ENCODE measurements at places on chromosomes 3 and 15. TPM values are rescaled to one million over a fixed set of nuclear protein-coding genes. Genes with fewer than 3 reads are reported as not detected.

DNA sequence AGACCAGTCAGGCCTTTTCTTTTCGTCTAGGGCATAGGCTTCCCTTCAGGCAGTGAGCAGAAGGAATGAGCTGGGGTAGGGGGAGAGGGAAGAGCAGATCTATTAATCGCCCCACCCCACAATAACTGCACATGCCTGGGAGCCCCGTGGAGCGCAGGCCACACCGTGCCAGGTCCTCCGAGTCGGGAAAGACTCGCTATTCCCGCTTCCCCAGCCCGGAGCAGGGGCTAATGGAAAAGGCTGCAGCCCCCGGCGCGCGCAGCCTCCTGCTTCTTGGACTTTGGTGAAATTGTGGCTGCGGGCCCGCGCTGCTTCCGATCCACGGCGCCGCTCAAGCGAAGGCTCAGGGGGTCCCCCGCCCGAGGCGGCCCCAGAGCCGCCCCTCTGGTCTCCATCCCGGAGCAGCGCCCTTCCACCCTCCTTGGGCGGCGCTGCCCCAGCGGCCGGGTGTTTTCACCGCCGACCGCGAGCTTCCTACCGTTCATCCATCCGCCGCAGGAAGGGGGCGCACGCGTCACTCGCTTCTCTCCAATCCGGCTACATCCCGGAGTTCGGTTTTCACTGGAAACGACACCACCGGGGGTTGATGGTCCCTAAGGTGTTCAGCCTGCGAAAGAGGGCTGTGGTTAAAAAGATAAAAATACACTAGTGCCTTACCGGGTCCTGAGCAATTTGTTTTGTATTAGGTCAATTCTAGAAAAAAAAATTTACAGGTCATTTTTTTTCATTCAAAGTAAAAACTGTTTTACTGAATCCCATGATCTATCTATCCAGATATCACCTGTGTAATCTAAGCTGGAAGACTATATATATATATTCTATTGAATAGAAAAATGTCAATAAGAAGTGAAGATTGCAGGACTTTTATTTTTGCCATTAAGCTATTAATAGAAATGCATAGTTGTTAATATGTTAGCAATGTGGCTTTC is 4.4 kb upstream of the SYNM start:
- peak; percentile 77 for DNase-seq

DNA sequence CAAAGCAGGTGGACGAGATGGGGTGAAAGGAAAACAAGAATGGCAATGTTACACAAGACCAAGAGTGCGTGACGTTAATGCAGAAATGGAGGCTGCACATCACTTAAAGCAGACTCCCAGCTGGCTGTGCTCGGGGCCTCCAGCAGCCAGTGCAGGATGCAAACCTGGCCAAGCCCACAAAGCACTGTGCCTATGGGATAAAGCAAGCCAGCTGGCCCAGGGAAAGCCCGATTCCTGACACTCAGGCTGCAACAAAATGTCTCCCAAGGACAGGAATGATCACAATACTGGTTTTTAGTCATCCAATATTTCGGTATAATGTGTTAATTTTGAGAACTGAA is 86.2 kb downstream of the SEC22A start:
- no peak for DNase-seq

DNA sequence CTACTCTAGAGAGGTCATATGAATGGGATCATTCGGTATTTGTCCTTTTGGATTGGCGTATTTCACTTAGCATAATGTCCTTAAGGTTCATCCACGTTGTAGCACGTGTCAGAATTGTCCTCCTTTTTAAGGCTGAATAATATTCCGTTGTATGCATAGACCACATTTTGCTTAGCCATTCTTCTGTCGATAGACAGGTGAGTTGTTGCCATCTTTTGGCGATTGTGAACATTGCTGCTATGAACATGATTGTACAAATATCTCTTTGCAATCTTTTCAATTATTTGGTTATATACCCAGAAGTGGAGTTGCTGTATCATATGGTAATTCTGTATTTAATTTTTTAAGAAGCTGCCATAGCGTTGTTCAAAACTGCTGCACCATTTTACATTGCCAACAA is 52.4 kb upstream of the GOLGA8J start:
- no peak for DNase-seq

TMC3 gene
- total RNA-seq, result not detected

DNA sequence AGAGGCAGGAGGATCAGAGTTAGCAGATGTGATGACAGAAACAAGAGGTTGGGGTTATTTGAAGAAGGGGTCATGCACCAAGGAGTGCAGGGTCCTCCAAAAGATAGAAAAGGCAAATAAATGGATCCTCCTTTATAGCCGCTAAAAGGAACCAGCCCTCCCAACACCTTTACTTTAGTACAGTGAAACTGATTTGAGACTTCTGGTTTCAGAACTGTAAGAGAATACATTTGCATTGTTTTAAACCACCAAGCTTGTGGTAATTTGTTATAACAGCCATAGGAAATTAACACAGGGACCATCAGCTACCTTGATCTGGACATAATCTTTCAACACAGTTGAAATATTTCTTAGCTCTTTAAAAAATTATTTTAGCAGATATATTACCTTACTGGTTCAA is 166.6 kb downstream of the TIGIT start:
- DNase-seq, result no peak

AGTR1 gene
- total RNA-seq, result 12.7 TPM

LRTM1 gene
- total RNA-seq, result not detected

GRCh38 chr3:46098319-46098761 is 71.1 kb upstream of the XCR1 start:
- peak; percentile 45 for DNase-seq

DNA sequence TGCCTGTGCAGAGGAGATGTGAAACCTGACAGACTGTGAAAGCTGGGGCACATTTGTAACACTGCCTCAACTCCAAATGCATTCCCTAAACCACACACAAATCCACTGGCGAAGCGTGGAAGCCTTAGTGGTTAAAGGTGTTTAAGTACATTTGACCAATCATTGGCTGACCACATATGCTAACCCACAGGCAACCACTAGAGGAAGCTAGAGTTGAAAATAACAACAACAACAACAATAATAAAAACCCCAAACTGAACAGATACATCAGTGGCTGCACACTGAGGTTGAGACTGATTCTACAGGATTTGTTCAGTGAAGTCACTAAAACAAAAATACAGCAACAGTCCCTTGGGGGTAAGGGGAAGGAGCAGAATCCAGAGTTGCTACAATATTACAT is 129.7 kb downstream of the TJP1 start:
- no peak for DNase-seq

GRCh38 chr3:106036696-106037095 is 167.9 kb upstream of the CBLB start:
- no peak for DNase-seq

DNA sequence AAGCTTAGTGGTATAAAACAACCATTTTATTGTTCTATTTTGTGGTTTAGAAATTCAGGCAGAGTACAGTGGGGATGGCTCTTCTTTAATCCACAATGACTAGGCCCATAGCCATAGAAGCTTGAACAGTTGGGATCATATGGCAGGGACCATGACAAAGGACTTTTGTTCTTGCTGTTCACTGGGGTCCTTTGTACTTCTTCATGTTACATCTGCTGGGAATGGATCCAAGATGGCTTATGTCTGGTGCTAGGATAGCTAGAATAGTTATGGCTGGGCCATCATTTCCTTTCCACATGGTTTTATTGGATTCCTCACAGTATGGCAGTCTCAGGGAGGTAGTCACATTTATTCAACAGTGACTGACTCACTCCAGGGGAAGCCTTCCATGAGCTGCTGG is 427.9 kb upstream of the AGTR1 start:
- DNase-seq, result no peak

DNA sequence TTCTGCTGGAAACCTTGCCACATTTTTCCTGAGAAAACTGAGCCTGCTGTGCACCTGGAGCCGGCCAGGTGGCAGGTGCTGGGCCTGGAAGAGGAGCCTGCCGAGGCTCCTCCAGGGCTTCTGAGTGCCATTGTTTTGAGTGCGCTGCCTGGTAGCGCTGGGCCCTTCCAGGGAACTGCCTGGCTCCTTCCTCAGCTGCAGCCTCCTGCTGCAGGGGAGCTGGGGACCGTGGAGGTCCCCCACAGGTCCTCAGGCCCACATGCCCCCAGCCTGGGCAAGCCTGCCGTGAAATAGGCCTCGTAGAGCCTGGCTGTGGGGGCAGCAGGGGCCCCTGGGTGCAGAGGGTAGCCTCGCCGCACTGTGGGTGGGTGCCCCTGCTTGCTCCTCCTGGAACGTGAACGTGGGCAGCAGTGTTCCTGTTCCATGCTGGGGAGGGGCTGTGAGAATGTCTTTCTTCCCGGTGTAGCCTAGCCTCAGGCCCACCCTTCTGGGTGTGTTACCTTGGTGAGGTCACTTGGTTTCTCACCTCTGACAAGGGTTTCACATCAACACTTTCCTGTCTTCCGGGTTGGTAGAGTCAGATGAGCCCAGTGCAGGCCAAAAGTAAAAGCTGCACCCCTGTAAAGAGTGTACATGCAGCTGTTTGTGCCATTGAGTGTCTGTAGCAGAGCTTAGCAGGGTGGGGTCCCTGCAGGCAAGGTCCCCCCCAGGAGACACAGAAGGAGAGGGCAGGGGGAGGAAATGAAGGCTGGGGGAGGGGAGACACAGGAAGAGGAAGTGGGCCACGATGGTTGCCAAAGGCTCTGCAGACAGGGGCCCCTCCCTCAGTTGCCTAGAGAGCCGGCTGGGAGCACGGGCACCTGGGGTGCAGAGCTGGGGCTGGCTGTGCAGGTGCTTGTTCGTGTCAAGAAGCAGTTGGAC is 34.5 kb downstream of the KLF13 start:
- peak; percentile 55 for DNase-seq
